ENCODE measurements at places on chromosomes 2 and 18. TPM values are rescaled to one million over a fixed set of nuclear protein-coding genes. Genes with fewer than 3 reads are reported as not detected.

The RBM44 gene
- 2.1 TPM for total RNA-seq

DNA sequence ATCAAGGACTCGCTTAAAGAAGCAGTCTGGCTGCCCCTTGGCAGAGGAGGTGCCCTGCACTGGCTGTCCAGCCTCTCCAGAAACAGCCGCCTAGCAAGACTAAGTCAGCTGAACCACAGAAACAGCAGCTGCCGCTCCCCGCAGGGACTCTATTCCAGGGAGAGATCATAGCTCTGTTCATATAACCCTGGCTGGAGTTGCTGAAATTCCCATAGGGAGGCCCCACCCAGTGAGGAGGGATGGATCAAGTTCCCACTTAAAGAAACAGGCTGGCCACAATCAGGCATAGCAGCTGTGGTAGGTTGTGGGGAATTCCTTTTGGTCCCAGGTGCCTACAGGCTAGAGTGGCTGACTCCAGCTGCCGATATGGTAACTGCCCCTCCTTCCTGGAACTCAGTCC, 74.2 kb upstream of the MC4R start:
- no peak overlapping the region for H3K27ac ChIP-seq
- H3K36me3 ChIP-seq = no peaks in the 10 kb centered on the region

DNA sequence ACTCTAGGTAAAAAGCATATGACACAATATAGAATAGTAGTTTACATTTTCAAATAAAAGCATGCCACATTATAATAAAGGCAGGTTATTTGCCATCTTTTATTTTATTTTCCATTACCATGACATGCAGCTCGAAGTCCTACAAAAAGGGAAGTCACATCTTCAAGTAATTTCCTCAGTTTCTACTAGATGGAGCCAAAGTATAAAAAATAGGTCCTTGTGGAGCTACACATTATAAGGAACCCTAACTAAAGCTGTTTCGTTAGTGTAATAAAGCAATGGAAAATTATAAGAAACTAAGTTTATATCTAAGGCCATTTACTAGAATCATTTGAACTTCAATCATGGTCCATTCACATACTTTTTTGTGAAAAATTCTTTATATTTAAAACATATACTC, 674.5 kb downstream of the KCNJ3 start:
- H3K27ac ChIP-seq = no peak overlapping the region
- H3K36me3 ChIP-seq = no peaks in the 10 kb centered on the region
- H3K4me3 ChIP-seq = no peak overlapping the region
- no peaks in the 10 kb centered on the region for H3K4me1 ChIP-seq
- H3K27me3 ChIP-seq = no peaks in the 10 kb centered on the region
- DNase-seq = no peak

- DNase-seq = no peak
- no peaks in the 10 kb centered on the region for H3K27me3 ChIP-seq
- peaks cover 10% of the 10 kb centered on the region for H3K4me1 ChIP-seq
- no peak overlapping the region for H3K4me3 ChIP-seq
- no peak overlapping the region for H3K27ac ChIP-seq
Measured at GRCh38 chr2:9029721-9030120, 26.2 kb upstream of the MBOAT2 start.

The GDF7 gene
- total RNA-seq = 0.54 TPM

DNA sequence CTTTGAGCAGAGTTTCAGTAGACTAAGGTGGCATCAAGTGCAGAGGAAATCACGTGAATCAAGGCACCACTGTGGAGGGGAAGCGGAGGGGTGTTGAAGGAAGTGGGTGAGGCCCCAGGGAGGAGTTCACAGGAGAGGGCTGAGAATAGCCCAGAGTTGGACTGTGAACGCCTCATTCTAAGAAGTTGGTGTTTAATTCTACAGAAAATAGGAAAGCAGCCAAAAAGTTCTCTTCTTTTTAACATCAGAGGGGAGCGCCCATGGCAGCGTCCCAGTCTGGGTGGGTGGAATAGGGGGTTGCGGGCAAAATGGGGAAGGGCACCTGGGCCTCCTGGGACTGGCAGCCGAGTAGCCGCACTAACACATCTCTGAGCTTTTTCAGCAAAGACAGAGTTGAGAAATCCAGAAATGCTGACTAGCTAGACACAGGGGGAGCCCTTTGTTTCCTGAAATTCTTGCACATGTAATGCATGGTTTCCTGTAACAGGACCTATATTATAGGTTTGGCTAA, 97.0 kb downstream of the NEB start:
- peak overlapping the region; percentile 45 for H3K27ac ChIP-seq
- H3K4me1 ChIP-seq = peaks cover 16% of the 10 kb centered on the region
- H3K36me3 ChIP-seq = no peaks in the 10 kb centered on the region
- H3K4me3 ChIP-seq = no peak overlapping the region

- H3K27ac ChIP-seq = no peak overlapping the region
- no peaks in the 10 kb centered on the region for H3K4me1 ChIP-seq
- DNase-seq = no peak
- H3K36me3 ChIP-seq = peaks cover 5% of the 10 kb centered on the region
- H3K4me3 ChIP-seq = no peak overlapping the region
Measured at GRCh38 chr2:60958361-60958760, 59.2 kb upstream of the PEX13 start.

GRCh38 chr2:160437273-160437672, 56.3 kb downstream of the RBMS1 start:
- peaks cover 25% of the 10 kb centered on the region for H3K4me1 ChIP-seq
- H3K27ac ChIP-seq = no peak overlapping the region
- H3K4me3 ChIP-seq = no peak overlapping the region
- DNase-seq = no peak
- no peaks in the 10 kb centered on the region for H3K27me3 ChIP-seq

DNA sequence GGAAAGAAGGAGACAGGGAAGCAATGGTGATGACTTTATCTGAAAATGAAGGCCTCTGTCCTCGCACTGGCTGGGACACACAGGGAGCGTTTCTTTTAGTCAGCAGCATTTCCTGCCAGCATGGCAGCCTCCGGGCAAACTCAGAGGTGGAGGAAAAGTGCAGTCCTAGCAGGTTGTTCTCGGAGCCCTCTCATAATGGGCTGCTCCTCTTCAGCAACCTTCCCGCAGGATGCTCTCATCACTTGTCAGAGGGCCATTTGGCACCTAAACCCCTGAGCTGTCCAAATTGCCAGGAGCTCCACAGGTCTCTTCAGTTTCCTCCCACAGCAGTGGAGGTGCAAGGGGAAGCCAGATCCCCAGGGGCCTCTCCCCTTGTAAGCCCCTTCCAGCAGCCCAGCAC, 6.2 kb downstream of the STK39 start:
- H3K4me3 ChIP-seq = no peak overlapping the region
- no peak overlapping the region for H3K27ac ChIP-seq
- no peaks in the 10 kb centered on the region for H3K27me3 ChIP-seq
- DNase-seq = no peak
- H3K4me1 ChIP-seq = peaks cover 9% of the 10 kb centered on the region
- H3K36me3 ChIP-seq = no peaks in the 10 kb centered on the region

The CACNB4 gene
- total RNA-seq = 9.0 TPM

- no peak for DNase-seq
- H3K4me3 ChIP-seq = no peak overlapping the region
- H3K4me1 ChIP-seq = no peaks in the 10 kb centered on the region
- peaks cover 6% of the 10 kb centered on the region for H3K36me3 ChIP-seq
- no peak overlapping the region for H3K27ac ChIP-seq
Measured at GRCh38 chr2:182980115-182980514, 58.1 kb downstream of the NCKAP1 start.

- no peaks in the 10 kb centered on the region for H3K36me3 ChIP-seq
- H3K4me1 ChIP-seq = peaks cover 10% of the 10 kb centered on the region
- H3K27ac ChIP-seq = peak within 1 kb of the TSS; percentile 57
- no peaks in the 10 kb centered on the region for H3K27me3 ChIP-seq
Measured at GRCh38 chr18:63949068-63949737, at the start of gene HMSD. HMSD (plus strand) TSS chr18:63949301; CDS start chr18:63953456, 4,155 bp downstream.

- H3K27ac ChIP-seq = peak overlapping the region; percentile 88
- H3K27me3 ChIP-seq = no peaks in the 10 kb centered on the region
- no peak overlapping the region for H3K4me3 ChIP-seq
- no peaks in the 10 kb centered on the region for H3K36me3 ChIP-seq
Measured at GRCh38 chr2:160379399-160379798, 114.2 kb downstream of the RBMS1 start.

DNA sequence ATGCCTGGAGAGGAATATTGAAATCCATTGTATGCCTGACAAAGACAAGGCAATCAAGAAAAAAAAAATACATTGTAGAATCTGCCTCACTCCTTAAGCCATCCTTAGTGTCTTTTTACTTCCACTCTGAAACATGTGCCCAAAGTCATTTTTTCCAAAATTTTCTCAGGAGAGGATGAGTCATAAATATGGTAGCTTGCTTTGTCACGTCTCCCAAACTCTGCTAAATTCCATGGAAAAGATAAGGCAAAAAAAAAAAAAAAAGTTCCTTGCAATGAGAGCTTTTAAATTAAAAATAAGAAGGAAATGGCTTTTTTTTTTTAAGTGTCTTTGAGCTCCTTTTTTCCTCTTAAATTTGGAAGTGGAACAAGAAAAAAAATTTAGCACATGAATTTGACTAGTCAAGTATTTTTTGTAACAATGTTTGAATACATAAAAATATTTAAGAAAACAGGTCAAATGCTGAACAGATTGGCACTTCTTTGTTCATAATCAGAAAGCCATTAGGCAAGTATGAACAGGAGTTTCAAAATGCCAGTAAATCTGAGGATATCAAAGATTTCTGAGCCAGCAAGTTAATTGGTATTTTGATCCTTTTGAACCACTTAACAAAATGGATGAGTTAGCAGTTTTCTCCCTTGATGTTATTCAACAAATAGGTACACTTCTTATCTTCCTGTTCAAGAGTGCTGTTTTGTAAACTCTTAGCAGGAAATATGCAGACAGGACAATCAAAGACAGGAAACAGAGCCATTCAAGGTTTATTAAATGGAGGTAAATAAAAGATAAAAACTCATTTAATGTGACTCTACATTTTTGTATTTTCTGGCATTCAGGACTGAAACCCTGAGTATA, 247.3 kb upstream of the SP5 start:
- H3K4me3 ChIP-seq = no peak overlapping the region
- H3K4me1 ChIP-seq = no peaks in the 10 kb centered on the region
- no peak overlapping the region for H3K27ac ChIP-seq
- no peaks in the 10 kb centered on the region for H3K27me3 ChIP-seq

DNA sequence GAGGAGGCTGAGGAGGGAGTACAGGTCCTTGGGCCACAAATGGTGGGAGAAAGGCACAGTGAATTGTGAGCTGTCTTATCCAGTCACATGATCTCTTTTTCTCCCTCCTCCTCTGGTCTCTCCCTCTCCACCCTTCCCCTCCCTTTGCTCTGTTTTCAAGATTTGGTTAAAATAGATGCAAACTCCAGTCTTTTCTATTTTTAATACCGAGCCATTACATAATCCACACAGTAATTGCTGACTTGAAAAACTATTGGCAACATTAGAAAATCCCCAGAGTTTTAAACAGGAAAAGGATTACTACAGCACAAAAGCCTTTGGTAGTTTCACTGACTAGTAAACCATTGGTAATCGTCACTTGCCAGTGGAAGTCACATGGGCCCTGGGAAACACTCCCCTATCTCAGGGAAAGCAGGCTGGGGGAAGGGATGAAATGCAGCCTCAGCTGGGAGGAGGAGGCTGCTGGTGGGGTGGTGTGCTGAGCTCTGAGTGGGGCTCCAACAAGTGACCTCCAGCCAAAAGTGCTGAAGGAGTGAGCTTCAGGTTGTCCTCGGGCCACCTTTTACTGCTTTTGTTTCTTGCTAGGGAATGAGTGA, 57.4 kb upstream of the PCBP1 start:
- DNase-seq = no peak
- peak overlapping the region; percentile 81 for H3K27ac ChIP-seq
- no peaks in the 10 kb centered on the region for H3K27me3 ChIP-seq
- H3K4me3 ChIP-seq = no peak overlapping the region
- peaks cover 2% of the 10 kb centered on the region for H3K36me3 ChIP-seq
- H3K4me1 ChIP-seq = peaks cover 21% of the 10 kb centered on the region

GRCh38 chr2:28745876-28746275, 5.8 kb upstream of the PPP1CB start:
- H3K36me3 ChIP-seq = no peaks in the 10 kb centered on the region
- no peaks in the 10 kb centered on the region for H3K27me3 ChIP-seq
- H3K4me1 ChIP-seq = peaks cover 8% of the 10 kb centered on the region

GRCh38 chr2:219831957-219832356, 204.5 kb downstream of the SLC4A3 start:
- H3K27ac ChIP-seq = no peak overlapping the region
- no peak overlapping the region for H3K4me3 ChIP-seq
- H3K4me1 ChIP-seq = no peaks in the 10 kb centered on the region
- no peaks in the 10 kb centered on the region for H3K36me3 ChIP-seq

GRCh38 chr18:80251700-80252099, 4.4 kb upstream of the PARD6G start:
- no peaks in the 10 kb centered on the region for H3K36me3 ChIP-seq
- H3K27me3 ChIP-seq = peaks cover 5% of the 10 kb centered on the region
- no peak for DNase-seq
- no peak overlapping the region for H3K4me3 ChIP-seq
- no peak overlapping the region for H3K27ac ChIP-seq
- peaks cover 4% of the 10 kb centered on the region for H3K4me1 ChIP-seq

DNA sequence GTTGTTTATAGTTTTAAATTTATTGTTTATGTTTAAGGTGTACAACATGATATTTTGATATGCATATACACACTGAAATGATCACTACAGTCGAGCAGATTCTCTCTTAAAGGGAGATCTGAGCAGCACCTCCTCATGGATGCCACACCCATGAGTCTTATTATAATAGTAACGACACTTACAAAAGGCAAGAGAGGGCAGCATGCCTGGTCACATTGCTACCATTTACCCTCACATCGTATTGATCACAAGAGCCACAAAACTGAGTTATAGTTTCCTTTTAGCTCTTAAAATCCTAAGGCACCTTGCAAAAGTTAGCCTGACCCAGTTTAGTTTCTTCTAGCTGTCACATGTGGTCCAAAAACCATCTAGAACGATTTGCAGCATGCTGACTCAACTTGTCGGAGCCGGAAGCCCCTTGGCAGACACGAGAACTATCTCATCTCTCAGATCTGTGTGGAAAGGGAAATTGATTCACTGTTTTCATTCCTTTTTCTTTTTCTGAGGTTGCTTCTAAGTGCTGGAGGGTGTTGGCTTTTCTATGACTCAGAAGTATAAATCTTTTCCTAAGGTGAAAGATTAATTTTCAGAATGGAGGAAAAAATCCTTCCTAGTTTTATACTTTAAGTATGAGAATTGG, 85.3 kb downstream of the CDC42EP3 start:
- no peaks in the 10 kb centered on the region for H3K36me3 ChIP-seq
- H3K27ac ChIP-seq = peak overlapping the region; percentile 66
- H3K4me1 ChIP-seq = peaks cover 51% of the 10 kb centered on the region
- no peak overlapping the region for H3K4me3 ChIP-seq
- no peaks in the 10 kb centered on the region for H3K27me3 ChIP-seq

The RFTN2 gene
- total RNA-seq = 3.3 TPM

DNA sequence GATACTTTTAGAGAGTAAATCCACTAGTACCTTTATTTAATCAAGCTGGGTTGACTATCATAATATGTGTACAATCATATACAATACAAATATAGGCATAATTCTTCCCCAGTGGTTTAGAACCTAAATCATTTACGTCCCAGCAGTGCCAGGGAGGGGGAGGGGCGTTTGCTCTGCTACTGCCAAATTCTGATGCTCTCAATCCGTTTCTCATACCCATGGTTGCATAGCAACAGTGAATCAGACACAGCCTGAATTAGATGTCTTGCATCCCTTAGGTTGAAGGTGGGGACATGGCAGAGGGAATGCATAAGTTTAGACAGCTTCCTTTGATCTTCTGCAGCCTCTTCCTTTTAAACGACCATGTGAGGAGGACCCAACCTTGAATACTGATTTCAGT, 135.4 kb downstream of the ABCA12 start:
- no peaks in the 10 kb centered on the region for H3K36me3 ChIP-seq
- H3K4me3 ChIP-seq = no peak overlapping the region
- no peaks in the 10 kb centered on the region for H3K4me1 ChIP-seq
- no peak for DNase-seq
- no peaks in the 10 kb centered on the region for H3K27me3 ChIP-seq

Measured in upper lobe of left lung (tissue), 6 donors.